ENCODE measurements at places on chromosomes 3 and 15.

- no peak for DNase-seq
Observed at GRCh38 chr3:195214381-195214780, 56.6 kb downstream of the XXYLT1 start.

GRCh38 chr15:91196768-91197167 lies 96.7 kb downstream of the SV2B start:
- no peak for DNase-seq

DNA sequence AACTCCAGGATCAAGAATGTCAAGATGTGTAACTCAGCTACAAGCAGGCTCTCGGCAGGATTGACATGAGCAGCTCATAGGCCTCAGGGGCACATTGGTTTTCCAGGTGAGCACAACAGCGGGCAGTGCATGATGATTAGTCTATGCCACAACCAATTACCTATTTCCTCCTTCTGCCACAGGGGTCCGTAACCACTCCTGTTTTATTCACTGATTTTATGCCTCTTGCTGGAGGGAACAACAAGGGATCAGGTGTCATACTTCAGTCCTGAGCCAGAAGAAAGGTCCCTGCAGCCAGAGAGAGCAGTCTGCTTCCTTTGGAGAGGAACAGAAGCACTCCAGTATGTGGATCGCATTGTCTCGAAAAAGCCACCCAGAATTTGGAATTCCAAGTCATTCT lies 35.1 kb upstream of the PTPRG start:
- DNase-seq, result no peak

- no peak for DNase-seq
Observed at GRCh38 chr3:63654931-63655330, 2.5 kb downstream of the SNTN start.

DNA sequence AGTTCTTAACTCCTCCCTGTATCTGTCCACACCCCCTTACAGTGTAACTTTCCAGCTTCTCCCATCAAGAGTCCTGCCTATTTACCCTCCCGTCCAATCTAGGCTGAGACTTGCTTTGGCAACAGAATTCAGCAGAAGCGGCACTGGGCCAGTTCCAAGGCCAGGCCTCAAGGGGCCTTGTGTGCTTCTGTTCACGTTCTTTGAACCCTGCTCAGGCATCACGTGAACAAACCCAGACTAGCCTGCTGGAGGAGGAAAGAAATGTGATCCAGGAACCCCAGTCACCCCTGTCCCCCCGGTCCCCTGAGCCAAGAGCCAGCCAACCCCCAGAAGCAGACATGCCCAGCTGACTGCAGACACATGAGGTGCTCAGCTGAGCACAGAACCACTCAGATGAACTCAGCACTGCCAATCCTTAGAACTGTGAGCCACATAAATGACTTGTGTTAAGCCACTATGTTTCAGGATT lies 76.1 kb upstream of the DCLK3 start:
- no peak for DNase-seq

- no peak for DNase-seq
Observed at GRCh38 chr15:40789119-40789518, 17.8 kb upstream of the ZFYVE19 start.

GRCh38 chr15:38690216-38690615 lies 125.6 kb upstream of the RASGRP1 start:
- DNase-seq, result no peak

GRCh38 chr15:37058316-37058985 lies 41.9 kb downstream of the MEIS2 start:
- no peak for DNase-seq

DNA sequence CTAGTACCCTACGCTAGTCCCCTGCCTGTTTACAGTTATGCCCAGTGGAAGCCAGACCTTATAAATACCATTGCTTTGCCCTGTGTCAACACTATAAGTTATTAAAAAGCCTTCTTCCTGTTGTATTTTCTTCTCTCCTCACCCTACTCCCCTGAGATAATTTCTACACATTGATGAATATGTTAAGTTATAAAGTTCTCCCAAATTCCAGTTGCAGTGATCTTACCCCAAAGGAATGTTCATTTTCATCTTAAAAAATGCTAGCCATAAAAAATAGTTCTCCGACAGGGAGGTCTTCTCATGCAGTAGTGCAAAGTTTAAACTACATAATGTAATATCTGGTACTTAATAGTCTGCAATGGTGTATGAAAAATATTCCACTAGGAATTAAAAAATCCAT lies 58.6 kb downstream of the MAP2K5 start:
- no peak for DNase-seq

- DNase-seq, result no peak
Observed at GRCh38 chr3:10279384-10280176, 13.2 kb downstream of the GHRL start.

DNA sequence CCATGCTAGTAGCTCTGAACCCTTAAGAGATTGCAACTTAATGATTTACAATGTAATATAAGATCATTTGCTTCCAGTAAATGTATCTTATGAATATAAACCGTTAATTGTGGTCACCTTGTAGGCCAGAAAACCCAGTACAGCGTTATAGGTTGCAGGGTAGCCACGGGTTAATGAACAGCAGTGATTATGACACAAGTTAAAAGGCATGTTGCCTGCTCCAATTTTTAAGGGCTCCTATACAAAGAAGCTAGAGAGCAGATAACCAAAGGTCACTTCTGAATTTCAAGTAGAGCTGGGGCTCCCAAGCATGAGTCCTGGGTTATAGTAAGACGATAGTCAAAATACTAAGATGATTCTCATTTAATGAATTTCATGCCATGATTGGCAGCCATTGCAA lies 13.5 kb downstream of the GUCA1C start:
- no peak for DNase-seq

- no peak for DNase-seq
Observed at GRCh38 chr3:160449636-160450598, at the start of gene TRIM59. TRIM59 (minus strand) TSS chr3:160449786; CDS start chr3:160439183, 10,603 bp downstream.

GRCh38 chr3:150703299-150703755 lies 393 bp downstream of the ERICH6 start:
- DNase-seq, result no peak

DNA sequence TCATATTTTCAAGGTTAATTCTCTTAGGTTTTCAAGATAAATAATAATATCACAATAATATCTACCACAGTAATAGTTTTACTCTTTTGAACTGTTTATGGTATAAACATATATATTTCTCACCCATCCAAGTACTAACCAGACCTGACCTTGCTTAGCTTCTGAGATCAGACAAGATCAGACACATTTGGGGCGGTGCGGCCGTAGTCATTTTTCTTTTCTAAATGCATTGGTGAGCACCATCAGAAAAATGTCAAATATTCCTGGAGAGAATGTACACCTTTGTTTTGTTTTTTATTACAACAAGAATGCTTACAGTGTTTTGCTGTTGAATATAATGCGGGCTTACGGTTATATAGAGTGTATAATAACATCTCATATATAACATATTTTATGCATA lies 267.8 kb downstream of the ADAMTS17 start:
- no peak for DNase-seq

- DNase-seq, result no peak
Observed at GRCh38 chr3:104887069-104887468, 479.6 kb upstream of the ALCAM start.
